Activated CD8-positive, alpha-beta memory T cell treated with anti-CD3 and anti-CD28 coated beads for 1 hour (primary cell): ENCODE measurements at places on chromosomes 13 and 19.

- DNase-seq = no peak
Measured at GRCh38 chr19:6752256-6753177, 13.0 kb downstream of the TRIP10 start.

GRCh38 chr13:71866335-71867130 lies 471 bp downstream of the DACH1 start:
- no peak for DNase-seq

GRCh38 chr13:25783076-25783475 lies 268.7 kb downstream of the SHISA2 start:
- DNase-seq = no peak

- no peak for DNase-seq
Measured at GRCh38 chr19:44847144-44848035, 1.3 kb downstream of the NECTIN2 start.

GRCh38 chr19:37872383-37872782 lies 34.0 kb downstream of the WDR87 start:
- DNase-seq = no peak
